Lower leg skin (tissue), 4 donors: ENCODE measurements at places on chromosomes 4 and X. TPM values are rescaled to one million over a fixed set of nuclear protein-coding genes. Genes with fewer than 3 reads are reported as not detected.

DNA sequence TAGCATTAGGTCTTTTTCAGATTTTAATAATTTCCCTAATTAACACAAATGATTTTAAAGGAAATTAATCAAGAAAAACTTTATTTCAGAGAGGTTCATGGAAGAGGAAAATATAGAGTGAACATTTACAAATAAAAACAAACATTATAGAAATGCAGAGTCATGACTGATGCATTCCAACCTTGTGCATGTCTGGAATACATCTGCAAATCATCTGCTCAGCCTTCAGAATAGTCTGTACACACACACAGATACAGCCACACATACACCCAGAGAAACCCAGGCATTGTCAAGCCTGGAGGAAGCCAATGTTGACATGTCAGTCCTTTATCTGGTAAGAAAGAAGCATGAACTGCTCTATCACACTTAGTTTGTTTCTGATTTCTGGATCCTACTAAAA lies 61.3 kb upstream of the NFKB1 start:
- no peak for DNase-seq

The GC gene
- total RNA-seq, result not detected

DNA sequence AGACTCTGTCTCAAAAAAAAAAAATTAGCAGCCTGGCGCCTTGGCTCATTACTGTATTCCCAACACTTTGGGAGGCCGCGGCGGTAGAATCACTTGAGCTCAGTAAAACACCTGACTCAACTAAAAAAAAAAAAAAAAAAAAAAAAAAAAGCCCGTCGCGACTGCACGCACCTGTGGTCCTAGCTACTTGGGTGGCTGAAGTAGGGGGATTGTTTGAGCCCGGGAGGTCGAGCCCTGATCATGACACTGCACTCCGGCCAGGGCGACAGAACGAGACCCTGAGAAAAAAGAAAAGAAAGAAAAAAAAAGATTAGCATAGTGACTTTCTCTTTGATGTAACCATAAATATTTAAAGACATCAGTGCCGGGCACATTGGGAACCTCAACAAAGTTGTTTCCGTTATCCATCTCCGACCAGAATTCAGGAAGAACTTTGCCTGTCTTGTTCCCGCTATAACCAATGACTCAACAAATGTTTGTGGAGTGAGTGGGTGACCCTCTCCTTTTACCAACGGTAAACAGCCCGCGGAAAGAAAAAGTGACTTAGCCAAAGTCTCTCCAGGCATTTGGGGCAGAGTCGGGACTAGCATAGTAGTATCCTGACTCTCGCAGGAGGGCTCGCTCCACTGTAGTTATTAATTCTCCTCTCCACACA lies 553 bp upstream of the MED28 start:
- DNase-seq, result no peak

- no peak for DNase-seq
Observed at GRCh38 chr4:142120921-142121320, 484.5 kb downstream of the IL15 start.

GRCh38 chr4:91089178-91089577 lies 962.0 kb downstream of the CCSER1 start:
- DNase-seq, result no peak

The TEX13A gene
- total RNA-seq, result not detected

The GJB1 gene
- 0.72 TPM for total RNA-seq

The SEC24B gene
- total RNA-seq, result 45.2 TPM

GRCh38 chrX:39356119-39356807 lies 555.0 kb downstream of the MID1IP1 start:
- DNase-seq, result no peak

The CCKAR gene
- not detected for total RNA-seq

DNA sequence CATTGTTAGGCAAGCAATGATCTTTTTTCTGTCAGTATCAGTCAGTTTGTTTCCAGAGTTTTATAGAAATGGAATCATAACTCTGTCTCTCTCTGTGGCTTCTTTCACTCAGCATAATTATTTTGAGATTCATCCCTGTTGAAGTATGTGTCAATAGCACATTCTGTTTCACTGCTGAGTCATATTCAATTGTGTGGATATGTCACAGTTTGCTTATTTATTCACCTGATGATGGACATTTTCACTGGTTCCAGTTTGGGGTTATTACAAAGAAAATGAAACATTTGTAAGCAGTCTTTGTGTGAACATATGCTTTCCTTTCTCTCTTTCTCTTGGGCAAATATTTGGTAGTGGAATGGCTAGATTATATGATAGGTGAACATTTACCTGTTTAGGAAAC lies 10.2 kb upstream of the ZNF718 start:
- DNase-seq, result no peak

GRCh38 chrX:7372825-7373525 lies 225.0 kb upstream of the PUDP start:
- no peak for DNase-seq

The SPCS3 gene
- total RNA-seq, result 54.5 TPM

The TEX13D gene
- not detected for total RNA-seq

DNA sequence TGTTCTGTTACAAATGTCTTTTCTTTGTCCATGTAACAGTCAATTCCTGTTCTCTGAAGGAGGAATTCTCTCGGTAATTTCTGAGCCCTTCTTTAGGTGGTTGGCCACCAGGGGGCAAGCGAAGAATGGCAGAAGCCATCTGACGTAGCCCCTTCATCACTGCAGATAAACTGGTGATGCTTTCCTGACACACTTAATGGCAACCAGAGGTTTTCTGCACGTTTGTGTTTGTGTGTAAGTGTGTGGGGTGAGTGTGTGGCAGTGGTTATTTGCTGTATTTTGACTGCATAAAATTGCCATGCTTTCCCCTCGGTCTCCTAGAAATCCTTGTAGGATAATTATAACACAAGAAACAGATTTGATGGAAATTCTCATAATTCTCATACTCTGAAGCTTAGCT lies 64.8 kb upstream of the STOX2 start:
- peak; percentile 72 for DNase-seq

The RAB9B gene
- total RNA-seq, result 0.25 TPM

DNA sequence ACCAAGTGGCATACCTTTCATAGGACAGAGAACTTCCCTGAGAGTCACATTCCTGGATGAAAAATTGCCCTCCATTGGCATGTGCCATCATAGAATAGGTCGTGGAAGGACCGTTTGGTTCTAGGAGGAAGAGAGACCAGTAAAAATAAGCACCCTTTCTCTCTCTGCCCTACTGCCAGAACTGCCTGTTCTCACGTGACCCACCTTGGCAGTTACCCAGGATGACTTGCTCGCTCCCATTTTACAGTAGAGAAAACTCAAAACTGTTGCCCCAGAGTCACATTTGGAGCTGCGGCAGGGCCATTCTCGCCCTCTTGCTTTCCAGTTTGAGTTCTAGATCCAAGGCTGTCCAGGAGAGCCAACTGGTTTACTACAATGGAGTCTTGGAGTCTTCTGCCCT lies 1.1 kb upstream of the NLGN3 start:
- peak; percentile 21 for DNase-seq

The UBL4A gene
- total RNA-seq, result 57.0 TPM

DNA sequence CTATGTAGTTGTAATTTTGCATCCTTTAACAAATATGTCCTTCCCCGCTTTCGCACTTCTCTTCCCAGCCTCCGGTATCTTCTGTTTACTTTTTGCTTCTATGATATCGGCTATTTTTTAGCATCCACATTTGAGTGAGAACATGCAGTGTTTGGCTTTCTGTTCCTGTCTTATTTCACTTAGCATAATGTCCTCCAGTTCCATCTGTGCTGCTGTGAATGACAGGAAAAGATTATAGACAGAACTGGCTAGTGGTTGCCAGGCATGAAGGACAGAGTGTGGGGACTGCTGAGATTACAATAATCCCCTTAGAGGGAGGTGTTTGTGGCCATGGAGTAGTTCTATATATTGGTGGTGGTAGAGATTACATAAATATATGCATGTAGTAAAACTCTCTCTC lies 588.6 kb downstream of the NLGN4X start:
- DNase-seq, result no peak

DNA sequence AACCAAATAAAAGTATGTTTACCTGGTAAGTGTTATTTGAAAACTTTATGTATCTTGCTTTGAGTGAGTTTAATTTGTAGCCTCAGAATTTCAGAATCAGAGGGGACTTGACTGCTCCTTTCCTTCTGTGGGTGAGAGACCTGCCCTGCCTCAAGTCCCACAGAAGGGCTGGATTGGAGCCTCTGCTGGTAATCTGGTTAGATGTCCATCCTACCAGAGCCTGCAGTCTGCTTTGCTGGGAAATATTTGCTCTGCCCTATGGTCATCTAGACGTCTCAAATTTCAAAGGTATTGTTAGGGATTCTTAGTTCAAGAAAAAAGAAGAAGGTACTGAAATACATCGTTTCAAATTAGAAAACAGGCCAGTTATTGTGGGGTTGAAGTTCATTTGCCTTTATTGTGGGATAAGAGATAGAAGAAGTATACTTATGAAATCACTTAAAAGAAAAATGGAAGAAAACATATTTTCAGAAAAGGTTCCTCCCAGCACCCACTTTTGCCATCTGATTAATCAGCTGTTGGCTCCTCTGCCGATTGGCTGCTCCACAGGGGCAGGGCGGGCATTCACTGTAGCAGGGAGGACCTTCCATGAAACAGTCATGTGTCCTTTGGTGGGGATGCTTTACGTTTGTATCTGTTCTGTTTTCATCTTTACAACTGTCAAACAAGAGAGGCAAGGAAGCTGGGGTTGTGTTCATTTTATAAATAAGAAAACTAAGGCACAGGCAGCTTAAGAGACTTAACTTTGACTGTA lies 73.3 kb upstream of the TLR2 start:
- no peak for DNase-seq

GRCh38 chr4:107060388-107060787 lies 24.3 kb upstream of the DKK2 start:
- DNase-seq, result no peak

The DOK7 gene
- 1.9 TPM for total RNA-seq

DNA sequence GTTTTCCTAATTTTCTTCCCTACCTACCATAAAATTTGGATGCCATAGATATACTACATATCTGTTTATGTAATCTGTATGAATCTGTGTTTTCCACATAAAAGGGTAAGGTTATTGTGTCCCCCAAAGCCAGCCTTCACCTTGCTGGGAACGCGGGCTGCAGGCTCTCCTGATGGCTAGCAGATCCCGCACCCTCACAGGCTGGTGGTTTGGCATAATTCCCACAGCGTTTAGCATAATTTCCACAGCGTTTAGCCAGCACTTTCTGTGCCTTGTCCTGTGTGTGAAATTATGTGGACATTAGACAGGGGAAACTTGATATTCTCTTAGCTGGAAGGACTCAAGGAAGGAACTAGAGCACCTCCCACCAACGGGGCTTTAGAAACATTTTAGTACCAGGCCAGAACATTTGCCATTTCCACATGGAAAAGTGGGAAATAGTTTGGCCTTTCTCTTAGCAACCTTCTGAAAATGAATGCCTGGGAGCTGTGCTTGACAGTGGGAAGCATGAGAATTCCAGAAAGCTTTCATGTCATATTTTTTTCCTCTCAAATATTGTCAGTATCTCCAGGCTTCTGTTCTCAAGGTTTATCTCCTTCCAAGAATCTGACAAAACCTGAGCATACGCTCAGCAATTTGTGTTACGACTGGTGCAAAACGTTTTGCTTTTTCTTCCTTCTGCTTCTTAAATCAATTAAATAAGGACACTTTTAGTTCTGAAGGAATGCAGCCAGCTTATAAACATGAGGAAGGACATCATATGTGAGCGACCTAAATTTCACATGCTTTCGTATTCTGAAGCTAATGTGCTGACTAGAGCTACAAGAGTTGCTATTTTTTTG lies 67.9 kb downstream of the STK32B start:
- DNase-seq, result no peak

GRCh38 chr4:2813446-2814405 lies 20.8 kb downstream of the SH3BP2 start:
- DNase-seq, result no peak

The PPP4R3C gene
- total RNA-seq, result not detected

The NOX1 gene
- not detected for total RNA-seq

The ITM2A gene
- total RNA-seq, result 19.8 TPM

DNA sequence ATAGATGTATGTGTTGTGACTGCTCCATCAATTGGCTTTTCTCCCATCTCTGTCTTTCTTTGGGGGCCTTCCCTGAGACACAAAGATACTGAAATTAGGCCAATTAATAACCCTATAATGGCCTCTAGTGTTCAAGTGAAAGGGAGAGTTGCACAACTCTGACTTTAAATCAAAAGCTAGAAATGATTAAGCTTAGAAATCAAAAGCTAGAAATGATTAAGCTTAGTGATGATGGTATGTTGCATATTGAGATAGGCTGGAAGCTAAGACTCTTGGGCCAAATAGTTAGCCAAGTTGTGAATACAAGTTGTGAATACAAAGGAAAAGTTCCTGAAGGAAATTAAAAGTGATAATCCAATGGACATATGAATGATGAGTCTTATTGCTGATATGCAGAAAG lies 452.9 kb upstream of the AGA start:
- no peak for DNase-seq

The TRAM1L1 gene
- 1.3 TPM for total RNA-seq

DNA sequence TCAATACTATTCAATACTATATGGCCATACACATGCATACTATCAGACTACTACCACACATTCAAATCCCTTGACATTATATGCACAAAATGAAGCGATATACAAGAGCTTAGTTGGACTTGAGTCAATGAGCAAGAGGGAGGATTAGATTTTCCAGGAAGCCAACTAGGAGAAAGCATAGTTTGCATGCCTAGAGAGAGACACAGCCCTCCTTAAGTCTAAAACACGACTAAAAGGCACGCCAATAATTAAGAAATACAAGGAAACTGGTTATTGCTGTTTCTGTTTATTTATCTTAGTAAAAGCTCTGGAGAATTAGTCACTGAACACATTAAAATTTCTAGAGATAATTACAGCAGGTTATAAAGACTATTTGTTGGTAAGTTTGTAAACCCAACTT lies 21.8 kb downstream of the MBNL3 start:
- no peak for DNase-seq

The UGT2B7 gene
- total RNA-seq, result 0.51 TPM

DNA sequence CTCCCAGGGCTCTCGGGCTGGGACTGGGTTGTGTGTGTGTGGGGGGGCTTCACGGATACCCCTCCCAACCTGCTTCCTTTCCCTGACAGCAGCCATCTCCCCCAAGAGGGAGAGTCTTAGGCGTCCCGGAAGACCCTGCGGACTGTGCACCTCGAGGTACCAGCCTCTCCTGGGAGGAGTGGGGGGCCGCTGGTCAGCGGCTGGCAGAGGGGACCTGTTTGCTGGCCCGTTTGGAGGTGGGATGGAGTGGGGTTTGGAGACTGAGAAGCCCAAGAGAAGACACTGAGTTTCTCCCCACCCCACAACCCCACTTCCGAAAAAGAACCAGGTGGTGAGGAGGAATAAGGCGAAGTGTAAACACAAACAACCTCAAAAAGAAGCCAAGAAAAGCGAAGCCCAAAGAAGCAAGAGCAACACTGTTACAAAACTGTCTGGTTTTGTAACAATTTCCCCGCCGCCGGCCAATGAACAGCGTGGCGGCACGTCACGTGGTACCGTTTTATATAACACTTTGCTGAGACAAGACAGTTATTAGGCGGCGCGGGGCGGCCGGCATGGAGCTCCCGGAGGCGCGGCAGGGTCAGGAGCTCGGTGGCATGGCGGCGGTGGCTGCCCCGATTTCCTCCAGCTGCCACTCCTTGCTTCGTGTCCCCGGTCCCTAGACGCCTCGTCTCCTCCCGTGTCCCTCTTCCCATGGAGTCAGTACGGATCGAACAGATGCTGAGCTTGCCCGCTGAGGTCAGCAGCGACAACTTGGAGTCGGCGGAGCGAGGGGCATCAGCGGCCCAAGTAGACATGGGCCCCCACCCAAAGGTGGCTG lies at the start of gene LONRF3:
Gene LONRF3, plus strand, starts transcription at position 531 of the 820 bp plus-strand sequence. Its CDS starts 163 bp downstream, at position 694.
- peak; percentile 97 for DNase-seq
